ENCODE measurements at places on chromosomes 1 and 21.

- no peak for DNase-seq
These were observed 4.8 kb downstream of the DISP3 start for GRCh38 chr1:11483581-11484320.

GRCh38 chr1:109761227-109762038 lies 2.3 kb downstream of the EPS8L3 start:
- DNase-seq, result no peak

DNA sequence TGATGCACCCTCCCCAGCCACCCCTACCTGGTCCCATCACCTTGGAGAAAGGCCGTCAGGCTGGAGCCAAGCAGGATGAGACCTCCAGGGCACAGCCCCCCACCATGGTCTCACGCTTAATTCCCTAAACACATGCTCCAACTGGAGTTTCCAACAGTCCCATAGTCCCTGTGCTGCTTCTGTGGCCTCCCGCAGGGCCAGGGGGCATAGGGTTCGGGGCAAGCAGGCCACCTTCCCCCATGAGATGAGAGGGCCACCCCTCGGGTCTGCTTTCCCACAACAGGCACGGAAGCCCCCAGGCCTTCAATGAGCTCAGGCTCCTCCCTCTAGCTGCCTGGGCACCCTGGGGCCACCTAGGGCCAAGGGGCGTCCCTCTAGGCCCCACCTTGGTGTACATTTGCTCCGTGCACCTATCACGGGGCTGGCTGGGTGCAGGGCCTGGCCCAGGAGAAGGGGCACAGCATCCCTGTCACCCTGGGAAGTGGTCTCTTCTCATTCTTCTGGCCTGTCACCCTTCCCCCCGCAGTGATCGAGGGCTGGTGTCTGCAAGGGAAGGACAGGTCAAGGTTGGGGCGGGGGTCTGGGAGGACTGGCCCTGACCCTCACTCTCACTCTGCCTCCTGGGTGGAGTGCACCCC lies 42.4 kb downstream of the TRIM11 start:
- DNase-seq, result no peak

DNA sequence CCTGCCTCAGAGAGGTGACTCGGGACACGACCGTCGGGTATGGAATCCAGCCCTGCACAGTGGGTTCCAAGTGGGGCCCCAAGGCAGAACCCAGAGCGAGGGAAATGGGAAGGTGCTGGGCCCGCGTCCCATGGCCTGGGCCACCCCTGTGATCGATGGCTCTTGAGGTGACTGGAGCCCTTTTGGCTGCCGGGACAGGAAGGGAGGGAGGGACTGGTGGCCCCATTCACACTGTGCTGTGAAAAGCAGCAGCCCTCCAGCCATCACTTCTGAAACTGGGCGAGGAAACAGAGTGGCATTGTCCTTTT lies 110.4 kb upstream of the IFFO2 start:
- no peak for DNase-seq

- no peak for DNase-seq
These were observed 14.3 kb upstream of the RGS1 start for GRCh38 chr1:192561301-192561700.

GRCh38 chr1:209249280-209249670 lies 334.2 kb upstream of the CAMK1G start:
- DNase-seq, result no peak

DNA sequence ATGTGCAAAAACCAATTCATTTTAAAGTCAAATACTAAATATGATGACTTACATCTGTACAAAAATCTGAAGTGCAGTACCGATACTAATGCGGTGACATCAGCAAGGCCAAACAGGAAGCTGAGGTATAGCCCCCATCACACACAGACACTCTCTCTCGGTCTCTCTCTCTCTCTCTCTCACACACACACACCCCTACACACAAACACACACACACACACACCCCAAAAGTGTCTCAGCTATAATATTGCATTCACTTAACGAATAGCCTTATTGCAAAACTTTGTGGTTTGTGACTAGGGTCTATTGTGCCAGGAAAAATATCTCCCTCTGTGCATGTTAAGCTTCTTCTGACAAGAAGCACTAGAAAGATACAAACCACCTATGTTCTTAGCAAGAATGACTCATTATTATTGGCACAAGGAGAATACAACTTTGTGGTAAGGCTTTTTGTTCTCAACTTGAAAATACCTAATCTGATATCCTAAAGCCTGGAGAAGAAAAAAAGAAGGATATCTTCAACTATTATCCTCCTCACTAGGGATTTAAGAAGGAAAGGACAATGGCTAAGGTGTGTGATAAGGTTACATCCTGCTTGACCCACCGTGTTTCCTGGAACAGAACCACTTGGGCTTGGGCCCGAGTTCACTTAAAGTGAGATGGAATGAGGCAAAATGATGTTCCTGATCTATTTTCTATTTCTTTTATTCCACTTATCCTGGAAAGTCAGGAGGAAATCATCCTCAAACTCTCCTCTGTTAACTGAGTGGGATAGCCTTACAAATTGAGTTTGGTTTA lies 107.1 kb downstream of the NIBAN1 start:
- no peak for DNase-seq

DNA sequence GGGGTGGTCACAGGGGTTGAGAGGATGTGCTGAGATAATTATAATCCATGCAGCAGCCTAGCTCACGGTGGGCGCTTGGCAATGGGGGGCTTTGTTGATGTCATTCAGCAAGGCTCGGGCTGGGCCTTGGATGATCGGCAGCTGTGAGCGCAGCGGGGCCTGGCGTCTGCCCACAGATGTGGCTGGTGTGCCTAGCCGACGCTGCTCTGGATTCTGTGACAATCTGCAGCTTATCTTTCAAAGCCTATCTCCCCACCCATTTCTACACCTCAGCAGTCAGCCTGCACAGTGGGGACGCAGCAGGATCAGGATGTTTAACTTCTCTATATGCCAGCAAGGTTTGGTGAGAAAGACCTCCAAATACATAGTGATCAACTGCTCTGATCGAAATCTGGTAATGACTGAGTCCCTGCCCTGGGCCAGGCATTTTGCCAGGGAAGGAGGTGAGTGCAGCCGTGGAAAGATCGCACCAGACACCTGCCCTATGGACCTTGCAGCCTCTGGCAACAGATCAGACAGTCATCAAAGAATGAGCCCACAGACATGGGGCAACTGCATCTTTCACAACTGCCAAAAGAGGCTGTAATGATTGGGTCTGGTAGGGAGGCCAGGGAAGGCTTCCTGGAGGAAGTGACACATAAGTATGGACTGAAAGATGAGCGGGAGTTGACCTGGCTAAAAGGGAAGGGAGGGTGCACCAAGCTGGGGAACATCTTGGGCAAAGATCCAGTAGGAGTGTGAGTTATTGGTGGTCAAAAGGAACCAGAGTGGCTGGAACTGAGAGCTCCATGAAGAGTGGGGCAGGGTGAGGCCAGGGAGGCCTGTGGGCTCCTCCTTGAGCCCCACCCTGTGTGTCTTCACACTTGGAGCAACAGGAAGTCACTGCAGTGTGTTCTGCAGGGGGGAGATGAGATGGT lies 35.3 kb downstream of the EPHB2 start:
- DNase-seq, result no peak
